Aorta (tissue), 5 donors: ENCODE measurements at places on chromosomes 1 and 21. TPM values are rescaled to one million over a fixed set of nuclear protein-coding genes. Genes with fewer than 3 reads are reported as not detected.

The ITLN2 gene
- total RNA-seq = not detected

The TRIM58 gene
- total RNA-seq = 3.2 TPM

The ELF3 gene
- 0.68 TPM for total RNA-seq

The SPATA46 gene
- total RNA-seq = not detected

The CSF3R gene
- 26.7 TPM for total RNA-seq

The IL12RB2 gene
- 0.88 TPM for total RNA-seq

The EVI5 gene
- total RNA-seq = 47.5 TPM

The TNN gene
- not detected for total RNA-seq

The MIXL1 gene
- total RNA-seq = 0.51 TPM

The LCE3D gene
- total RNA-seq = not detected

The COL11A1 gene
- 0.29 TPM for total RNA-seq

The AIM2 gene
- 2.6 TPM for total RNA-seq

The WARS2 gene
- total RNA-seq = 10.4 TPM

The MAB21L3 gene
- not detected for total RNA-seq

The DNTTIP2 gene
- 36.6 TPM for total RNA-seq

The AADACL3 gene
- total RNA-seq = not detected

The S100A5 gene
- not detected for total RNA-seq

The INTS3 gene
- 52.2 TPM for total RNA-seq

The GJA5 gene
- 77.2 TPM for total RNA-seq

The C1orf185 gene
- total RNA-seq = not detected

The EPS8L3 gene
- not detected for total RNA-seq

The PIGR gene
- total RNA-seq = 2.1 TPM

The L1TD1 gene
- 0.84 TPM for total RNA-seq

The CHI3L2 gene
- 12.5 TPM for total RNA-seq

The ZNF697 gene
- total RNA-seq = 6.0 TPM
